ENCODE measurements at places on chromosomes 2 and 18.

DNA sequence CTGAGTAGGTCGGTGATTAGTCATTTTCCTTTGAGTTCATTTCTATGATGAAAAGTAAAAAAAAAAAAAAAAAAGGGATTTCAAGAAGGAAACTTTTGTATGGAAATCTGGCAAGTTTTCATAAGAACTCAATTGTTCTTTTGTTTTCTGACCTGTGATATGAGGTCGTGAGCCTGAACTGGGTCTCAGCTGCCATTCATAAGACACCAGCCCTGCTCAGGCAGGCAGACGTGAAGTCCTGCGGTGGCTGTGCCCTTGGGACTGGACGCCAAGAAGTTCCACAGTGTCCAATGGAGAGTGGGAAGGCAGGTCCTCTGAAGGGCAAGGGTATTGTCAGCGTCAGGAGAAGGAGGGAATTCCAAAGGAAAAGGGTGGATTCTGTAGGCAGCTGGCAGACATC lies 183.9 kb downstream of the NCK2 start:
- no peak overlapping the region for H3K27ac ChIP-seq
- H3K4me1 ChIP-seq = no peaks in the 10 kb centered on the region
- DNase-seq = no peak

DNA sequence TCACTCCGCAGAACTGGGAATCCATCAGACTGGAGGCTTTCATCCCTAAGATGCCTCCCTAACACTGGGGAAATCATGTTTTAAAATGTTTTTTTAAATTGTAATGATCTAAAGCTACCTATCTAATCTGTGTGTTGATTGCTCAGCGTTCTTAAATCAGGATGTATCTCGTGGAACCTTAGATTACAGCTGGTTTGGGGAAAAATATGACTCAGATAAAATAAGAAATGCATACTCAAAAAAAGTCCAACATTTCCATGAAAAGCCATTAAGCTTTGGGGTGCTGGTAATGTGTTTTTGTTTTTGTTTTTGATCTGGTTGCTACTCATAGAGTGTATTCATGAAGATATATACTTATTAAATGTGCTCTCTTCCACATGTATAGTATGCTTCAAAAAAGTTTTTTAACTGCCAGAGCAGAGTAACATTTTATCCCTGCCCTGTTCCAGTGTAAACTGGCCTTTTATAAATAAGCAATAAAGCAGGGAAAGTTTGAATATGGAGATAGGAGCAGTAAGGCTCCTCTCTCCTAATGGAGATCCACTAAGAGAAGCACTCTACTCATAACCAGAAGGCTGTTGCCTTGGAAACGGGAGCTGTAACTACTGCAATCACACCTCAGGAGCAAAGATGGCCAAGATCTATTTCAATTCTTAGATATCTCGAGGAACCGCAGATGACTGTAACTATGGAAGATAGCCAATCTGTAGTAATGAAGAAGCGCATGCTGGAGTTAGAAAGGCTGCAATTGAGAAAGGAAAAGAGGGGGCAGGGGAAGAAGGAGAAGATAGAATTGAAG lies 41.6 kb downstream of the ANKRD44 start:
- no peak for DNase-seq
- H3K4me3 ChIP-seq = no peak overlapping the region
- H3K4me1 ChIP-seq = peaks cover 38% of the 10 kb centered on the region
- H3K27ac ChIP-seq = no peak overlapping the region
- no peaks in the 10 kb centered on the region for H3K36me3 ChIP-seq
- H3K27me3 ChIP-seq = no peaks in the 10 kb centered on the region

- H3K27ac ChIP-seq = no peak overlapping the region
- H3K27me3 ChIP-seq = no peaks in the 10 kb centered on the region
- H3K36me3 ChIP-seq = no peaks in the 10 kb centered on the region
- no peak for DNase-seq
These were observed 70.7 kb downstream of the EDAR start for GRCh38 chr2:108918156-108918874.

GRCh38 chr2:45859682-45860081 lies 208.2 kb downstream of the PRKCE start:
- no peaks in the 10 kb centered on the region for H3K27me3 ChIP-seq
- no peaks in the 10 kb centered on the region for H3K36me3 ChIP-seq
- no peak overlapping the region for H3K4me3 ChIP-seq

- H3K4me3 ChIP-seq = no peak overlapping the region
- no peaks in the 10 kb centered on the region for H3K27me3 ChIP-seq
- H3K4me1 ChIP-seq = no peaks in the 10 kb centered on the region
- H3K36me3 ChIP-seq = no peaks in the 10 kb centered on the region
- H3K27ac ChIP-seq = no peak overlapping the region
- no peak for DNase-seq
These were observed 90.9 kb downstream of the LYPD6B start for GRCh38 chr2:149129433-149129832.

DNA sequence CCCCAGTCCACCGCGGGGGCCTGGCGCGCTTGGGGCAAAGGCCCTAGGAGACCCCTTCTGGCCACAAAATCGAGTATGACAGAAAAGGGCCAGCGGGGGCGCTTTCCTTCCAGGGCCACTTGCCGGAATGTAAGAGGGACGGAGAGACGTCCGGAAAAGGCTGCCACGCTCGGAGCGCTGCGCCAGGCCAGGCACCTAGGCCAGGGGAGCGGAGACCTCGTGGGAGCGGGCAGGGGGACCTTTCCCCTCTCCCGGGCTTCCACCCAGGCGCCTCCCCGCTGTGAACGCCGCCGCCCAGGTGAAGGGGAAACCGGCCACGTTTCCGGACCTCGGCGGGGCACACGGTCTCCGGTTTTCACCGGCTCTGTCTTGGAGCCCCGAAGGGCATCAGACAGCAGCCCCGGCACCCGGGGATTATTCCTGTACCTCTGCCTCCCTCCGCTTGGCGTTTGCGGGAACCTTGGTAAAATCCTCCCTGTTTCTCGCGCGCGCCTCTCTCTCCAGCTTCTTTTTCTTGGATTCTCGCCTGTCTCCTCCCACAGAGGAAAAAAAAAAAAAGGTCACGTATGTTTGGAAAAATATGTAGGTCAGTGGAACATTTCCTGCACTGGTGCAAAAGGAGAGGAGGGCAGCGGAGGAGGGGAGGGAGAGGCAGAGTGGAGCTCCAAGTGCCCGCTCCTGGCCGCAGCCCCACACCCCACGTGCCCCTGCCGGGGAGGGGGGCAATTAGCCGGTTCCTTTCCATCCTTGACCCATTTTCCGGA lies 1.2 kb upstream of the NPAS2 start:
- DNase-seq = peak; percentile 90
- peaks cover 33% of the 10 kb centered on the region for H3K4me1 ChIP-seq
- H3K36me3 ChIP-seq = no peaks in the 10 kb centered on the region
- peak overlapping the region; percentile 74 for H3K27ac ChIP-seq

DNA sequence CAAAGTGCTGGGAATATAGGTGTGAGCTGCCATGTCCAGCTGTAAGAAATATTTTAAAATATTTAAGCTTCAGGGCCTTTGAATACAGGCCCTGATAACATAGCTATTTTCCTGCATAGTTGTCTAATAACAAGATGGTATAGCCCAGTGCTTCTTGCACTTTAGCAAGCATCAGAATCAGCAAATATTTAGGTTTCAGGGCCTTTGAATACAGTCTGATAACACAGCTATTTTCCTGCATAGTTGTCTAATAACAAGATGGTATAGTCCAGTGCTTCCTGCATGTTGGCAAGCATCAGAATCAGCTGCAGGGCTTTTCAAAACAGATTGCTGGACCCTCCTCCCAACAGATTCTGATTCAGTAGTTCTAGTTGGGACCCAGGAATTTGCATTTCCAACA lies 5.6 kb downstream of the GEMIN6 start:
- no peak overlapping the region for H3K27ac ChIP-seq
- peaks cover 14% of the 10 kb centered on the region for H3K36me3 ChIP-seq
- no peak overlapping the region for H3K4me3 ChIP-seq
- DNase-seq = no peak
- no peaks in the 10 kb centered on the region for H3K27me3 ChIP-seq
- peaks cover 14% of the 10 kb centered on the region for H3K4me1 ChIP-seq

GRCh38 chr2:73920577-73921545 lies 5.8 kb upstream of the DGUOK start:
- H3K27ac ChIP-seq = no peak overlapping the region
- no peaks in the 10 kb centered on the region for H3K4me1 ChIP-seq
- H3K36me3 ChIP-seq = no peaks in the 10 kb centered on the region
- no peak overlapping the region for H3K4me3 ChIP-seq
- H3K27me3 ChIP-seq = peaks cover 6% of the 10 kb centered on the region

- H3K4me1 ChIP-seq = peaks cover 30% of the 10 kb centered on the region
- H3K36me3 ChIP-seq = no peaks in the 10 kb centered on the region
- peak overlapping the region; percentile 100 for H3K27ac ChIP-seq
These were observed 597 bp downstream of the RNF103 start for GRCh38 chr2:86623043-86623493.

DNA sequence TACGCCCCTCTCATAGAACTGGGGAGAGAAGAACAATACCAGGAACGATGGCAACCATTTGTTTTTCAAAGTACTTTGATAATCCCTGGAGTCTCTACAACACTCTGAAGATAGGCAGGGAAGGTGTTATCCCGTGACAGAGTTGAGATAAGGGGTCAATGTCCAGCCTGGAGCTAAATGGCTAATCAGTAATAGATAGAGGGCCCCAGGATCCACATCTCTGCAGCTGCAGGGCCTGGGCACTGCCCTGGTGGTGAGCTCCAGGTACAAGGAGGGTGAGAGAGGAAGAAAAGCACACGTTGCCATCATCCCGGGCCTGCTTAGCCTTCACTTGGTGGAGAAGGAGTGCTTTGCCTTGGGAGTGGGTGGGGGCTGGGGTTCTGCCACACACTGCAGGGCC lies 260.6 kb downstream of the PRKCE start:
- H3K27ac ChIP-seq = no peak overlapping the region
- no peak for DNase-seq
- H3K4me1 ChIP-seq = no peaks in the 10 kb centered on the region
- no peaks in the 10 kb centered on the region for H3K36me3 ChIP-seq
- no peak overlapping the region for H3K4me3 ChIP-seq

GRCh38 chr2:10530607-10531239 lies 82.6 kb upstream of the ODC1 start:
- H3K27me3 ChIP-seq = no peaks in the 10 kb centered on the region
- H3K36me3 ChIP-seq = no peaks in the 10 kb centered on the region
- H3K4me3 ChIP-seq = no peak overlapping the region
- DNase-seq = no peak
- H3K27ac ChIP-seq = no peak overlapping the region

DNA sequence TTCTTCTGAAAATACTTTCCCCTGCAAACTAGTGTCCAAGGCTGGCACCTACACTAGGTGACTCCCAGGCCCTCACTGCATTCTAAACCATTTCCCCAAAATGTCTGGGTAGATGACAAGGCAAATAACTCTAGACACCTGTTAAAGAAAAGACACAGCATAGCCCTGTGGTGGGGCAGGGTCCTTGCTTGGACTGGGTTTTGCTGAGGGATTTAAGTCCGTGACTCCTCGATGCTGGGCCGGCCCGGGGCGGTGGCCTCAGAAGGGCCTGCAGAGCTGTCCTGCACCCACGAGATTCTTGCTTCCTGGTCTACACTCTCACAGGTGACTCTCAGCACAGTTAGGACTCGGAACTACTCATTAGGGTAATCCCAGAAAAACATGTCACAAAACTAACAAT lies 55.2 kb downstream of the MBP start:
- no peaks in the 10 kb centered on the region for H3K4me1 ChIP-seq
- no peaks in the 10 kb centered on the region for H3K27me3 ChIP-seq
- DNase-seq = no peak
- H3K4me3 ChIP-seq = no peak overlapping the region
- no peaks in the 10 kb centered on the region for H3K36me3 ChIP-seq

GRCh38 chr2:108297436-108298141 lies 8.9 kb downstream of the SULT1C2 start:
- no peaks in the 10 kb centered on the region for H3K27me3 ChIP-seq
- no peaks in the 10 kb centered on the region for H3K4me1 ChIP-seq
- no peak overlapping the region for H3K27ac ChIP-seq

DNA sequence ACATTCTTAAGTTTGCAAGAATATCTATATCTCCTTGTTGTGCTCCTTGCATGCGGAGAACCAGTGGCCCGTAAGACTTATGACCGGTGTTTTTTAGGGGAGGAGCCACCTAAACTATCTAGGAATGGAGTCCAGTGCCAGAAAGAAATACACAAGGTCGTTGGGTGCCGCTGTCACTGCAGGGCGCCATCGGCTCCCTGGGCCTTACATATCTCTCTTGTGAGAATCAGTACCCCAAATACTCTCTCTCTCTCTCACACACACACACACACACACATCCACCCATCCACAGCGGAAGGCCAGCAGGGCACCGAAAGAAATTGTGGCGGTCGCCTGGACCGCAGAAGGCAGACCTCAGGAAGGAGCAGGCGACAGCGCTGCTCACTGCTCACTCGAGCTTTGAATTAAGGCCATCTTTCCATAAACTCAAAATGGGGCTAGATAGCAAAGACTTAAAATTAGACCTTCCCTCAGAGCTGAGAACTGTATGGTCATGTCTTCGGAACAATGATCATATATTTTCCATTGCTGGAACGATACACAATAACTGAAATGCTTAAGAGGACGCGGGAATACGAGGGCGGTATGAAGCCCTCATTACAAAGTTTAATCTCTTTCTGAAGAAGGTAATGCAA lies 10.4 kb downstream of the NR4A2 start:
- DNase-seq = no peak
- H3K36me3 ChIP-seq = no peaks in the 10 kb centered on the region
- H3K4me1 ChIP-seq = peaks cover 21% of the 10 kb centered on the region

DNA sequence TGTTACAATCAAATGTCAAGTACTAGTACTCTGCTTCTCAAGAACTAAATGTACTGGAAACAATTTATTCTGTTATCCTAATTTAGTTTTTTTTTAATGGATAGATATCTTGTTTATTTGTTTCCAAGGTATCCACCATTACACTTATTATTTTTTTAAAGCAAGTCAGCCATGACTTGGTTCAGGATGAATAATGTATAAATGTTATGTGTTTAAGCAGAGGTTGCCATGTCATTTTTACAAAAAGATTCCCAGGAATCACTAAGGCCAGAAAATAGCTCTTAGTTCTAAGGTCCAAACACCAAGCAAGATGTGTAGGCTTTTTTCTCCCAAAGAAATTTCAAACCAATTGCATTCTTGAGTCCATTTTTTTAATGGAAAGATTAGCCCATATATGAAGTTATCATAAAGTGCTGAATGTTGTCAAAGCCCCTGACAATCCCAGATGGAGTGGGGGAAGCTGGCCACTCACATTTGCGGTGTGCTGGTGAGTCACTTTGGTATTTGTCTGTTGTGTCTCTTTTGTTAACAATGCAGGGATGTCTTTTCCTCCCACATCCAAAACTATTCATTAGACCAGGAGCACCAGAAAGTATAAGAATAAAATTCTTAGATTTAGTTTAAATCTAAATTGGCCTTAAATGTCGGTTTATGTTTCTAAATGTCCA lies 158.9 kb downstream of the COL6A3 start:
- no peaks in the 10 kb centered on the region for H3K36me3 ChIP-seq
- no peak overlapping the region for H3K27ac ChIP-seq
- DNase-seq = no peak

GRCh38 chr2:109676346-109676902 lies 62.3 kb downstream of the SOWAHC start:
- H3K27ac ChIP-seq = no peak overlapping the region
- H3K36me3 ChIP-seq = no peaks in the 10 kb centered on the region
- no peak for DNase-seq
- H3K4me1 ChIP-seq = no peaks in the 10 kb centered on the region

GRCh38 chr2:215277944-215278343 lies 33.9 kb upstream of the ATIC start:
- no peak for DNase-seq
- no peaks in the 10 kb centered on the region for H3K36me3 ChIP-seq

GRCh38 chr2:6354546-6354945 lies 511.2 kb downstream of the CMPK2 start:
- no peak overlapping the region for H3K4me3 ChIP-seq

- H3K36me3 ChIP-seq = no peaks in the 10 kb centered on the region
- no peak overlapping the region for H3K4me3 ChIP-seq
- H3K4me1 ChIP-seq = peaks cover 38% of the 10 kb centered on the region
- H3K27ac ChIP-seq = peak overlapping the region; percentile 1
- no peaks in the 10 kb centered on the region for H3K27me3 ChIP-seq
These were observed 29.3 kb downstream of the FEZ2 start for GRCh38 chr2:36568516-36569246.
